CD4-positive, alpha-beta T cell treated with Interleukin-17A for 4 hours (primary cell): ENCODE measurements at places on chromosomes 1 and 21.

DNA sequence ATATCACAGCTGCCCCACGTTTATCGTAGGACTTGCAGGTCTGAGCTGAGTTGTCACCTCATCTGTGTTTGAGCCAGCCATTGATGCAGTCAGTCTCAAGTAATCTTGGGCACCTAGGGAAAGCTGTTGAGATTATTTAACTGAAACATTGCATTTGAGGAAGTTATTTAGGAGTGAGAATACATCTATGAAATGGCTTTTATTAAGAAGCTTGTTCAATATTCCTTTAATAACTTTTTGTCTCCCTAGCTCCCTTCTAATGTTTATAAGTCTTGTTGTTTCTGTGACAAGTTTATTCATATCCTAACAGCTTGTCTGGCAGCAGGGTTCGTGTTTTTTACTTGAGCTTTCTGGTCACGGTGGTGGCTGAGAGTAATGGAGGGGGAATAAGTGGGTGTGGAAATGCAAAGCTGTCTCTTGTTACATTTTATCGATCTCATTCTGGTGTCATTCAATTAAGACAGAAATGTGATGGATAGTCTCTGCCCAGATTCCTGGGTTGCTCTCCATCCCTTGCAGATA, 555.9 kb downstream of the USP25 start:
- DNase-seq, result no peak

DNA sequence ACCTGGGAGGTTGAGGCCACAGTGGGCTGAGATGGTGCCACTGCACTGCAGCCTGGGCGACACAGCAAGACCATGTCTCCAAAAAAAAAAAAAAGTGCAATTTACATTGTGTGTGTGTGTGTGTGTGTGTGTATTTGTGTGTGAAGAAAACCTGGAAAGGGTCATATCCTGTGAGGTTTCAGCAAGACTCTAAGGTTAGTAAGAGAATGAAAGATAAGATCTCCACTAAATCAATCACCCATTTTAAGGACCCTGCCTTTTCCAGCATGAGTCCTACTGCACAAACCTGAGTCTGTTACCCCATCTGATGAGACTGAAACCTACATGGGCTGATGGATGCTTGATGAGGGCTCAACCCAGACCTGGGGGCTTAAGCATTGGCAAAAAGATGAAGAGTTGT, 4.9 kb upstream of the C1orf74 start:
- no peak for DNase-seq

DNA sequence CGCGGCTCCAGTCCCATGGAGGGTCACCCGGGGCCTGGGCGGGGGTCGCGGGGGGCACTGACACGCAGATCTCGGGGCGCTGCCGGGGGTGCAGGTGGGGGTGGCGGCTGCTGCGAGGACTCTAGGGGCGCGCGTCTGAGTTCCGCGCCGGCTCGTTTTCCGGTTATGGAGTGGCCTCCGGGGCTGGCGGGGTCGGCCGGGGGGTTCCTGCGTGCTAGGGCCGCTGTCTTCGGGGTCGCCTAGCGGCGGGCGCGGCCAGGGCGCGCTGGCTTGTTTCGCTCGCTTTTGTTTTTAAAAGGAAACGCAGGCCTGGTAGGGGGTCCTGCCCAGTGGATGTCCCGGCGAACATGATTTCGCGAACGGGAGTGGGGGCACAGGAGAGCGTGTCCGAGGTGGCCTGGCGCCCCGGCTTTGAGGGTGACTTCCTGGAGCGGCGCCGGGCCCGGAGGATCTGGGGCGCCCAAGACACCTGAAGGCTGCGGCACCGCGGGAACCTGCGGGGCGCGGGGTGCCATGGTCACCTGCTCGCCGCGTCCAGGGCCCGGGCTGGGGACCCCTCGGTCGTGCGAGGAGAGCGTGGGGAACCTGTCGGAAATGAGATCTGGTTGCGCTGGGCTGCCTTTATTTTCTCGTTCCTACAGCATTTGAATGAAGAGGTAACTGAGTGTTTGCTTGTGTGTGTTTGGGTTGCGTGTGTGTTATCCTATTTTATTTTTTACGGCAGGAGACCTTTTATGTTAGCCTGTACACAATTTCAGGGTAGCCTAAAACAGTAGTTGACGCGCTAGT, 618 bp downstream of the ETS2 start:
- peak; percentile 53 for DNase-seq

GRCh38 chr1:63883494-63884235, 109.8 kb downstream of the ROR1 start:
- no peak for DNase-seq
